ENCODE measurements at places on chromosomes 2 and 18.

- no peak for DNase-seq
Observed at GRCh38 chr2:206023183-206023582, 62.8 kb downstream of the INO80D start.

GRCh38 chr2:111535404-111535803 is 348.6 kb downstream of the ANAPC1 start:
- no peak for DNase-seq

DNA sequence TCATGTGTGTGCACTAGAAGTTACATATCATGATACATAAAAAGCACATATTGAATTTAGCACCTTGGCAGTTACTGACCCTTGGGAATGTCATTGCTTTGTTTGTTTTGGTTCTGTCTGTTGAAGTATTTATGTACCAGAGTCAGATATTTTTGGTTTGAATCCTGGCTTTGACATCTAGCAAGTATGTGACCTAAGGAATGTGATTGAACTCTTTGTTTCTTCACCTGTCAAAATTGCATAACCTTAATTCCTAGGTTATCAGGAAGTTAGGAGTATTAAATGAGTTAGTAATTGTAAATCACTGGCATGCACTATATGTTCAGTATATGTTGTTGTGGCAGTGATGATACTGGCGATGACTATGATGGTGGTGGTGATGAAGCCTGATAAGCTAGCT is 1003.5 kb upstream of the NRXN1 start:
- no peak for DNase-seq

GRCh38 chr2:157887946-157888345 is 11.8 kb upstream of the ACVR1 start:
- no peak for DNase-seq

DNA sequence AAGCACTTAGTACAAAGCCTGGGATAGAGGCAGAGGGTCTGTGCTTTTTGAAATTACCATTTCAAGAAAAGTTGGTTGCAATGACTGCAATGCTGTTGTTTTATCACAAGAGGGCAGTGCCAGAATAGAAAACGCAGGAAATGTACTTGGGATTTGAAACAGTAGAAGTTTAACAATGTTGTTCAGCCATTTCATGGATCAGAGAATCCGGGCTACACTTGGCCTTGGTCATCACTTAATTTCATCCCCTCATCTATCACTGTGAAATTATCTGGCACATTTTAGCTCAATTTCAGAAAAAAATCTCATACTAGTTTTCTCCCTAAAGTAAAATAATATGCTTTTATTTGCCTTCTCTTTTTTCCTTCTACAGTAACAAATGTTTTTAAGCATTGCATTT is 70.8 kb downstream of the RAPGEF4 start:
- DNase-seq, result no peak

DNA sequence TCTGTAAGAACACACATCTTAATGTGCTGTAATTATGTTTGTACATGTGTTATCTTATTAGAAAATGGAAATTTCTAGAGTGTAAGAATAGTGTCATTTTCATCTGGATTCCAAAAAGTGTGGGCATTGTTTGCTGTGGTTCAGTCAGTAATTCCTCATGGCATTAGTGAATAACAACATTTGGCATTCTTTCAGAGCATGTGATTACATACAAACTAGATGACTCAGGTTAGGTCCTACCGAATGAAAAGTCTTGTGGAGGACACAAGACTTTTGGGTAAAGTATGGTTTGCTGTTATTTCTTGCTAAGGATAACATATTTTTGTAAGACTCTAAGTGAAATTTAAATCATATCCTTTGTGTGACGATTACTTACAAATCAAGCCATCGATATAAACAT is 593.1 kb upstream of the NRXN1 start:
- DNase-seq, result no peak

DNA sequence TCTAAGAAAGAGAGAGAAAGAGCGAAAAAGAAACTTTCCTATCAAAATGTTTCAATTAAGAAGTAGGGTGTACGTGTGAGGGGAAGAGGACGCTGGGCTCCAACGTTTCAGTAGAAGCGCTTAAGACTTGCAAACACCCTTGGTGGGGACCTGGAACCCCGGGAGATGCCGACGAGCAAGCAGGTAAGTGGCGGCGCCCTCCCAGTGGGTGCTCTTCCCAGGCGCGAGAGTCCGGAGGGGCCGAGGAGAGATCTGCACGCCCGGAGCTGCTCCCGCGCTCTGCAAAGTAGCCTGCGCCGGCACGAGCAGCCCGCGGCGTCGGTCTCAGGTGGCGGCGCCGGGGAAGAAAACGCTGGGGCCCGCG is 678 bp upstream of the OTX1 start:
- peak; percentile 34 for DNase-seq

- peak; percentile 63 for DNase-seq
Observed at GRCh38 chr2:10447300-10447894, 730 bp downstream of the ODC1 start.

GRCh38 chr2:109259671-109260070 is 130.7 kb downstream of the SH3RF3 start:
- DNase-seq, result no peak

- DNase-seq, result peak; percentile 62
Observed at GRCh38 chr2:68594674-68595492, 48.5 kb upstream of the PROKR1 start.

DNA sequence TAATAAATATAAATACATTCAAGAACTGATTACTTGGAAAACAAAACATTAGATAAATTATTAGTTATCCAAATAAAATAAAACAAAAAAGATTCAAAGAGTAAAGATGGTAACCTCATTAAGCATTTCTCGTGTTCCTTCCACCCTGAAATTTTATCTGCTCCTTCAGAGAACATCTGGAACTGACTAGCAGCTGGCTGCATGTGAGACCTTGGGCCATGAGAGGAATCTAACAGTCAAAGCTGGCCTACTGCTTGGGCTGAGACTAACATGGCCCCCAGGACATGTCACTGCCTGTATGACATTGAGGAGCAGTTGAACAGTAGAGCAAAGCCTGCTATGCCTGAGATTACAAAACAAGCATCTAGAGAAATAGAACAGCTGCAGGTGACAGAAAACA is 208.5 kb upstream of the ZSWIM2 start:
- DNase-seq, result no peak
